IPS DF 19.7 (cell line): ENCODE measurements at places on chromosomes 3 and 15.

DNA sequence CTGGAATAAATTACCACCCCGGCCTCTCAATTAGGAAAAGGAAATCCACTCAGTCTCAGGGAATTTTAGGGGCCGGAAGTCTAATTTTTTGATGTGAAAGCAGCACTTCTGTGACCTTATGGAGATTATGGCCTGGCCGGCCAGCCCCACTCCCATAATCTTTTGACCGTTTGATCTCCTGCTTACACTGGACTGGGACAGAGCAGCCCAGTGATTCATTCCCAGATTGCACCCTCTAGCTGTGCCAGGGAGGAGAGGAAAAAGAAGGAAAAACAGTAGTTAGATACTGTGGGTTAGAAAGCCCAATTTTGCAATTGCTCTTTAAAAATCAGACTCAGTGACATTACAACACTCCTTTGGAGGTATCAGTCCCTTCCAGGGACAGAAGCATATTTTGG is 32.4 kb downstream of the GJD2 start:
- DNase-seq = no peak

DNA sequence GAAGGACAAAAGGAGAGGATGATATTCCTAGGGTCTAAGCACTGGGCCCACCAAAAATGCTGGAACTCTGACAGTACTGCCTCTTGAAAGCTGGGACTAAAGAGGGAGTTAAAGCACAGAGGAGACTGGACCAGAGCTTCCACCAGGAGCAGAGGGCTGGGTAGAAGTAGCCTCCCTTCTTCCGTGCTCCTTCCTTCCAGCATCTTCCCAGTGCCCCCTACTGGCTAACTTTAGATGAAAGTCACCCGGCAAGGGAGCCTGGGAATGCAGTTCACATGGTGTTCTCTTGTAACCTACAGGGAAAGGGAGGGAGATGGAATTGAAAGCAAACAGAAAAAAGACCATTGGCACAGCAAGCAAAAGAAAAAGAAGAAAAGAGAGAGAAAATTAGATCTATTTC is 106.1 kb upstream of the COL8A1 start:
- DNase-seq = peak; percentile 54

DNA sequence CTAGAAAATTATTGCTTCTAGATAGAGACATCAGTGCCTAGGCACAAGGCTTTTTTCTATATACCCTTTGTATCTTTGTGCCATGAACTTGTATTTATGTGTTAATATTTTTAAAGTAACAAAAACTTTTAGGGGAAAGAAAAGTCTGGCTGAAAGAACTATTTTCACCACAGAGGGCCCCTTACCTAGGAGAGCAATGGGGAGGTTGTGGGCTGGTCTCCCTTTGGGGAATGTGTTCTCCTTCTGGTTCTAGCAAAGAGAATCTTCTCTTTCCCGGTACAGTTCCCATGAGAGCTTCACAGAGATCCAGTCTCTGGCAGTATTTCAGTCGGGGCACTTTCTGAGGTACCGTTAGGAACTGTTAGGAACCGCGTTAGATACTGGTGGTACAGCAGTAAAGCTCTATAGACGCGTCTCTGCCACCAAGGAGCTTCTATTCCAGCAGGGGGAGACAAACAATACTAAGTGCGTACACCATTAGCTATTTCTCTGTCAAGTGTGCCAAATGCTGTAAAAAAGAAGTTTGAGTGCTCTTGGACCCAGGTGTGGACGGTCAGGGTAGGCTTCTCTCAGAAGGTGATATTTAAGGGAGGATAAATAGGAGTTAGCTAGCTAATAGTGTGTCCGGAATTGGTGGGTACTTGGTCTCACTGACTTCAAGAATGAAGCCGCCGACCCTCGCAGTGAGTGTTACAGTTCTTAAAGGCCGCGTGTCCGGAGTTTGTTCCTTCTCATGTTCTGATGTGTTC is 4.6 kb upstream of the EPB42 start:
- peak; percentile 50 for DNase-seq

DNA sequence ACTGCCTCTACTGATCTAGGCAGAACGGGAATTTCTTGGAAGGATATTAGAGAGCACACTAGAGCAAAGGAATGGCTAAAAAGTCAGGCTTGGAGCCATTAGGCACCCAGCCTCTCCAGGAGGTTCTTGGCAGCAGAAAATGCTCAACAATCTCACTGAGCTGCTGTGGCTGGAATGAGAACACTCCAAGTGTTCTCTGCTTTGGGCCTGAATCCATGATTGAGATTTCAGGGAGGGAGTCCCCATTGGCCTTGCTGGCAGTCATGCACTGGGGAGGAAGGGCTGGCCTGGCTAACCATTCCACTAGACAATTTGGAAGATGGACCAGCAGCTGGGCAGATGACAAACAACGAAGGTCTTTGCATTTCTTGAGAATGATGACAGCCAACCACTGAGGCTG is 362.6 kb downstream of the SHQ1 start:
- DNase-seq = no peak

GRCh38 chr3:134511500-134511899 is 25.6 kb downstream of the CEP63 start:
- DNase-seq = no peak

- no peak for DNase-seq
Measured at GRCh38 chr3:67941433-67942030, 287.1 kb upstream of the SUCLG2 start.

DNA sequence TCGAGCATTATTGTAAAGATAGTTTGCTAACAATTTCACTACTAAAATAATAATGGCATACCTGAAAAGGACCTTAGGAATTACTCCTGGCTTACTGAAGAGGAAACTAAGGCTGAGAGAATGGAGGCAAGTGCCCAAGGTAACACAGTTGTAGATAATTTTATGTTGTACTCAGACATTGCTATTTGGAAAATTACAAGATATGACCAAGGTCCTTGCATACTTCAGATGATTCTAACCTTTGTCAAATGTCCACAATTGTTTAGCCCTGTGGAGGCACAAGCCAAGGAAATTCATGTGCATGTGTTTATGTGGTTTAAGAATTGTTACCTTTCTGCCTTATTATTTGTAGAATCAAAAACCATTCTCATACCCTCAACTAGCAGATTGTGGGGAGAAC is 105.7 kb downstream of the TUSC7 start:
- DNase-seq = no peak

- DNase-seq = no peak
Measured at GRCh38 chr3:187963677-187964385, 190.1 kb upstream of the LPP start.

DNA sequence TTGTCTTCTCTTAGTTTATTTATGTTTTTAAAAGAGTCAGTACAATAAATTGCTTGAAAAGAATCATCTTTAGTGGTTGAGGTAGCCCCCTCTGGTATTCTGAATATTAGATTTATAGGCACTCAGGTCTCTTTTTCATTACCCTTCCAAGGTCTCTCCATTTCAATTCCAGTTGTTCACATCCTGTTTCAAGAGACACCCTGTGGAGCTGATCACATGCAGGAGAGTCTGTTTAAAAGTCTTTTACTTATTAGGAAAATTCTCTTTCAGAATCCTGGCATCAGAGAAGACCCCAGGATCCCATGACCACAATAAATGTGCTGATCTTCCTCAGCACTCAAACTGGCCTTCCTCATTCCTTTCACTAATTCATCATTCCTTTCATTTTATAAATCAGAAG is 195.7 kb downstream of the ZIC4 start:
- no peak for DNase-seq

DNA sequence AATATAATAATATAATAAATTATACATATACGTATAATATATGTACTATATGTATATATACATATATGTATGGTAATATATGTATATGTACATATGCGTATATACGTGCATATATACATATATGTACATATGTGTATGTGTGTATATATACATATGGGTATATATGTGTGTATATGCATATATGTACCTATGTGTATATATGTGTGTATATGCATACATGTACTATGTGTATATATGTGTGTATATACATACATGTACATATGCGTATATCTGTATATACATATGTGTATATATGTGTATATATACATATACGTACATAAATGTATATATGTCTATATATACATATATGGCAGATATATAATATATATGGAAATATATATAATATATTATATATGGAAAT is 74.8 kb upstream of the ST3GAL6 start:
- no peak for DNase-seq

DNA sequence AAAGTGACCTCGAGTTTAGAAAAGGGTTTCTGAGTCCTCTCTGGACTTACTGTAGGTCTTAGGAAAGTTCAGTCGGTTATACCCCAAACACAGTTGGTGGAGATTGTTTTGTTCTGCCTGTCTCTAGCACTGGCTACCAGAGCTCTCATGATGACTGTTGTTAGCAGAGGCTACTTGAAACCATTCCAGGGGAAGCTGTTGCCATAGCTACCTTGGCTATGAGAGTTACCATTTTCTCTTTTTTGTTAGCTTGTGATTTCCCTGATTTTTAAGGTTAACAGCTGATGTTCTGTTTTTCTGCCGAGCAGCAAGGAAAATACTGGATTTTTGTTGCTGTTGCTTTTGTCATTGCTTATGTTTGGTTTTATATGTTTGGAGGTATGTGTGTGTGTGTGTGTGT is 26.7 kb downstream of the ABHD2 start:
- no peak for DNase-seq

DNA sequence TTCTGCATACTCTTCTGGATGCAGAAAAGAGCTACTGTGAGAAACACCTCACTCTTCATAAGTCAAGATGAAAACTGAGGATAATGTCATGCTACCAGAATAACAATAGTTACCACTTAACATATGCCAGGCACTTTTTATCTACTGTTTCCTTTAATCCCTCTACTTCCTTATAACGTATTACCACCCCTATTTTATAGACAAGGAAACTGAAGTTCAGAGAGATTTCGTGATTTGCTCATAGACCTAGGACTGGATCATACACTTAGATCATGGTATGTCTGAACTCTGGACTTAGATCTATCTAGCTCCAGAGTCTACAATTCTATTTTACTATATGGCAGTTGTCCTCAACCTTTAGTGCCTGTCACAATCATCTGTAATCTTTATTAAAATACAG is 155.7 kb upstream of the TSPAN3 start:
- DNase-seq = no peak

- DNase-seq = no peak
Measured at GRCh38 chr3:50749822-50750221, 75.1 kb downstream of the DOCK3 start.

DNA sequence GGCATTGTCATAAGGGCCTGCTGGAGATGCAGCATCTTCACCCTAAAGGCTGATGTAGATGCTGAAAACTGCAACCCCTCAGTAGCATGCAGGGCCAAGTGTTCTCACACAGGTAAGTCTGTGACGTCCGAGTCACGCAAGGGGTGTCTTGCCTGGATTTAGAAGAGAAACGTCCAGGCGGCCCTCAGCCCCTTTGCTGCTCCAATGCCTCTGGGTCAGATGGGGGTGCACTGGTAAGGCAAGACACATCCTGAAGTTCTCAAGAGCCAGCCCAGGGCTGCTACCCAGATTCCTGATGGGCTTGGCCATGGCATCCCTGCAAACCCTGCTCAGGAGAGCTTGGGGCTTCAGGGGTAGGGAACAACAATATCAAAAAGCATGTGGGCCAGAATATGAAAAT is 25.4 kb downstream of the ONECUT1 start:
- no peak for DNase-seq

GRCh38 chr15:39830166-39830565 is 47.5 kb upstream of the FSIP1 start:
- no peak for DNase-seq

DNA sequence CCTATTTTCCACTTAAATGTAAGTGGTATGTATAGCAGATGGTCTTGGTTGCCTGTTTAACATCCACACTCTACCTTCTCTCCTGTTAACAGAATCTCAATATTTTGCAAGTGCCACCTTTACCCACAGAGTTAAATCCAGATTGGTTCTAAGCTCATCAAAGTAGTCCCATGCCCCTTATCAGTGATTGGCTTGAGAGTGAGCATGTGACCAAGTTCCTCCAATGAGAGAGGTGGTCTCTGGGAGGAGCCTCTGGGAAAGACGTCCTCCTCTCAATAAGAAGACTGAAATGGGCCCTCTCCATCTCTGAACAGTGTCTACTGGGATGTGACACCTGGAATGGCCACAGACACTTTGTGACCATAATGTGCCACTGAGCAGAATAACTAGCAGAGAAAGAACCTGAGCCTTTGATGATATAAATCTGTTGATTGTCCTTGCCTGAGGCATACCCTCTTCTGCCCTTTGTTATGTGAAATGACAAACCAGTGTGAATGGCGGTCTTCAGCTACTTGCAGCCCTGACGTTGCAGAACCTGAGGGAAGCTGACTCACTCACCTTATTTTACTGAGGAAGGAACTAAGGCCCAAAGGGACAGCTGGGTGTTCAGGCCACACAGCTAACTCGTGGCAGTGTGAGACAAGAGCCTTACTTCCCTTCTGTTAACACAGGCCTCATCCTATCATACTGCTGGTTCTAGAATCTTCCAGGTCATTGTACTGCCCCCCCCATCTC is 42.4 kb upstream of the LARS2 start:
- no peak for DNase-seq

DNA sequence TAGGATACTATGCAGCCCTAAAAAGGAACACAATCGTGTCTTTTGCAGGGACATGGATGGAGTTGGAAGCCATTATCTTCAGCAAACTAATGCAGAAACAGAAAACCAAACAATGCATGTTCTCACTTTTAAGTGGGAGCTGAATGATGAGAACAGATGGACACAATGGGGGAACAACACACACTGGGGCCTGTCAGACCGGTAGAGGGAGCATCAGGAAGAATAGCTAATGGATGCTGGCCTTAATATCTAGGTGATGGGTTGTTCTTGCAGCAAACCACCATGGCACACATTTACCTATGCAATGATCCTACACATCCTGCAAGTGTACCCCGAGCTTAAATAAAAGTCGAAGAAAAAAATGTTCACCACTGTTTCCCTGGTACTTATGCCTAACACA is 17.5 kb downstream of the SENP7 start:
- DNase-seq = no peak

- DNase-seq = no peak
Measured at GRCh38 chr15:70777170-70777926, 14.0 kb upstream of the UACA start.

GRCh38 chr15:25579127-25579526 is 140.3 kb upstream of the UBE3A start:
- no peak for DNase-seq

DNA sequence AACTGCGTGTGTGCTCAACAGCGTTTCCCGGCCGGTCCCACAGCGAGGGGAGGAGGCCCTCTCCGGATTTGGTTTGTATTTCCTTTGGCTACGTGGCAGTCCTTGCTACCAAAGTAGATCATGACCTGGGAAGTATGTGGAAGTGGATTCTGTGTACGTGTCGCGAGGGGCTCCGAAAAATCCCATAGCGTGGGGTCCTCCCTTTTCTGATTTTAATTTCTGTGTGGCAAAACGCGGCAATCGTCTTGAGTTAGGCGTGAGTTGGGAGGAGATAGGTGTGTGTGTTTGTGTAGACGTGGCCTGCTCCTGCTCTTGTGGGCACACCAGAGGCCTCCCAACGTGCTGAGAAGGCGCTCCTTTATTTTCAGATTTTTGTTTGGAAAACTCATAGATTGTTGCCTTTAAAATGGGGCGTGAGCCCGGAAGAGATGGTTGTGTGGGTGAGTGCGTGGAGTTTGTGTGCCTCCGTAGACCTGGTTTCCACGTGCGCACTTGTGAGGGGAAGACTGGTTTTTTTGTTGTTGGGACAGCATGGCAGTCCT is 1.2 kb downstream of the TRIM71 start:
- DNase-seq = no peak
